EL (cell line): ENCODE measurements at places on chromosomes 11 and 22.

DNA sequence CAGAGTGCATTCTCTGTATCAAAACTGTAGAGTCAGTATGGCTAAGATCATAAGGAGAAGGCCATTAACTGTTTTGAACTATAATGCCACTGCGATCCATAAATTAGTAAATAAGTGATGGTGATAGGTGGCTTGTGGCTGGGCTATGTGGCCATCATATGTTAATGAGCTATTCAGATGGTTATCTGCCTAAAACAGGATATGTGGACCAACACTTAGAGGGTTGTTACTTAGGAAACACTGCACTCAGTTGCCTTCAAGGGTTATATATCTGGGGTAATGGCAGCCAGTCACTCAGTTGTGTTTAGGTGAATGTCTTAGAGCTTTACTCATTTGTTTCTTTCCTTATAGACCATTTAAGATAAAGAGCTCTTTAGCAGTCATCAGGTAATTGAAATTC, 66.0 kb downstream of the PPP2R1B start:
- DNase-seq: no peak

DNA sequence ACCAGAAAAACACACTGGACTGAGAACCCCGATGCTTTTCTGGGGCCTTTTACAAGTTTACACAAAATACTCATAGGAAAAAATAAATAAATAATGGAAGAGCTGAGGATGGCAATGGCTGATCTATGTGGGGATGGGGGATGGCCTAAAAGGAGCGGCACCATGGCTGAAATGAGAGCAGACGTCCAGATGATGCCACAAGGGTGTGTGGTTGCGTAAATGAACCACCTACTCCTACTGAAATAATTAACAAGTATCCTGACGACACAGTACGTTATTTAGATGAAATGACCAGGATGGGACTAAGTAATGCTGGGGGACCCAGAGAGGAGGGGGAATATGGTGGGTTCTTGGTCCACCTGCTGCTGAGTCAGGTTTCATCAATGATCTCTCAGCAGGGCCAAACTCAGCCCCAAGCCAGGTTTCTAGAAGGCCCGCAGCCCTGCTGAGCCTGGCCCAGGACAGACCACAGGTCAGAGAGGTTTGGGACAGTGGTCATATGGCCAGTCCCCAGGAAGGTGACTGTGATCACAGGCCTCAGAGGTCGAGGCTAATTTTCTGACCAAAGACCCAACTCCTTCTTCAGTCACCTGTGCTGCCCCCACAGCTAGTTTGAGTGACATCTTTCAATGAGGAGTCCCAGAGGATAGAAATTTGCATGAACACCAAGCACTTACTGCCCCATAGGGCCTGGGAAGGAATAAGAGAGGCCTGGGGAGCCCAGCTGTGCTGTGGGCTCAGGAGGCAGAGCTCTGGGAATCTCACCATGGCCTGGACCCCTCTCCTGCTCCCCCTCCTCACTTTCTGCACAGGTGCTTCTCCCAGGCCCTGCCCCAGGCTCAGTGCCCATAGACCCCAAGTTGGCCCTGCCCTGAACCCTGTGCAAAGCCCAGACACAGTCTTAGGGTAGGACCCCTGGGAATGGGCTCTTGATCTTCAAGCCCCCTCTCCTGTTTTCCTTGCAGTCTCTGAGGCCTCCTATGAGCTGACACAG, 76.3 kb upstream of the IGLL5 start:
- no peak for DNase-seq

- DNase-seq: no peak
Observed at GRCh38 chr11:57353036-57353435, 14.9 kb downstream of the P2RX3 start.

DNA sequence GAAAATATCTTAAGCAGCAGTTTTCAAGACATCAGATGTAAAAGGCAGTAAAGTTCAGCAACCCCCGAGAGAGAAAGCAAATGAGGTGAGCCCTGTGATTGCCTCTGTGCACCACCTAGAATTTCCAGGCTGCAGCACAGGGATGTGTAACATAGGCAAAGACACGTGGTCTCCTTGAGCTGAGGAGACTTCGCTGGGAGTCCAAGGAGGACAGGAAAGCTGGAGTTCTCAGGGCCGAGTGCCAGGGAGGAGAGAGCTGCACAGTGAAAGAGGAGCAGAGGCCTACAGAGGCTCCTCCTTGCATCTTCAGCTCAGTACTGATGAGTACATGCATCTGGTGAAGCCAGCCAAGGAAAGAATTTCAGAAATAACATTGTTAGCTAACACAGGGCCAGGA, 17.6 kb upstream of the TOLLIP start:
- no peak for DNase-seq

GRCh38 chr22:29484642-29485041, 4.6 kb downstream of the NEFH start:
- no peak for DNase-seq

GRCh38 chr22:44523981-44524759, 26.1 kb upstream of the RTL6 start:
- DNase-seq: peak; percentile 93

DNA sequence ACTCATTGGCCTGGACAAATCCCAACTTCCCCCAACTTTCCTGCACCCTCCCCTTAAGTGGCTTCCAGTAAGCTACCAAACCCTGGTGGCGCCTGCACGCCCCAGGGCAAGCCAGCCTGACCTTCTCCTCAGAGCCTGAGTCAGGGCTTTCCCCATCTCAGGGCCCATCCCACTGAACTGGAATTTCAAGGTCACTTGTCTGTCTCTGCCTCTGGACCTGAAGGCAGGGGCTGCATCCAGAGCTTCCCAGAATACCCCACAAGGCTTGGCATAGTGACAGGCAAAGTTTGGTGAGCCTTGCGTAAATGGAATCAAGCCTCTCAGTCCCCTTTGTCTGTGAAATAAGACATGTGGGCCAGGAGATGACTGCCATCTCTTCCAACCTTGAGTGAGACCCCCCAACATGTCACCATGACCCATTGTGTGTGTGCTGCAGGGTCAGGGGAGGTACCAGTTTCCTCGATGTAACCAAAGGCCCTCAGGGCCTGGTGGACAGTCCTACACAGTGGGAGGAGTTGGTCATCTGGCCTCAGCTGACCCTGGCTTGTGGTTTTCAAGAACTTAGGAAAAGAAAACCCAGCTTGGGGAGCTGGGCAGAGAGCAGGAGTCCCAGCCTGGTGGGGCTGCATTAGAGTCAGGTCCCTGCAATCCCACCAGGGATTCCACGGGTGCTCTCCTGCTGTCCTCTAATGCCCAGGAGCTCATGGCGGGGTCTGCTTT, 8.9 kb downstream of the ALX4 start:
- peak; percentile 82 for DNase-seq

DNA sequence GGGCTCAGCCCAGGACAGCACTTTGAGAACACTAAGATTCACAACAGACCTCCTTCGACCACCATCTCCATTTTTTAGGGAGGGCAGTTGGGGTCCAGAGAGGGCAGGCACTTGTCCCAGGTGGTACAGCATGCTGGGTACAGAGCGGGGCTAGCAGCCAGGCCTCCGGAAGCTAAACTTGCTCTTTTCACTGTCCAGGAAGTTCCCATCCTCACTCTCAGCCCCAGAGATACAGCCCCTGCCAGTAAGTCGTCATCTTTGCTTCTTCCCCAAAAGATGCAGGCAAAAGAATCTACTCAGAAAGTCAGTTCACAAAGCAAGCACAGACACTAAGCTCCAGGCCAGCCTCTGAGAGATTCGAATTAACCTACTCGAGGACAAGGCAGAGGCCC, 6.7 kb upstream of the RAB3IL1 start:
- DNase-seq: no peak

GRCh38 chr11:97454988-97455387, 1065.2 kb downstream of the JRKL start:
- no peak for DNase-seq

GRCh38 chr11:36447514-36447913, 62.6 kb downstream of the TRAF6 start:
- DNase-seq: peak; percentile 65

DNA sequence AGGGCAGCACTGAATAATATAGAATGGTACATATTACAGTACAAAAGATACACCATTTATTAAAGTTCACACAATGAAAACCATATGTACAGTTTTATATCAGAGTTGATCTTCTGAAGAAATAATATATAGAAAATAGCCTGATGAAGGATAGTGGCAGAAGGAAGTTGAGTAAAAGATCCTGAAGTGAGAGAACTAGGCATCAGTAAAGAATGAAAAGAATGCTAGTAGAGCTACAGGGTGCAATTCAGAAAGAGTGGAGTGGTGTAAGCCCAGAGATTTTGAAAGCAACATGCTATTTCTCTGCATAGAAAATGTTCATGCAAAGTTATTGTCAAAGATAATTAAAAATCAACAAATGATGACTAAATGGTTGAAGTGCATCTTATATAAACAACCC, 1552.7 kb upstream of the TENM4 start:
- DNase-seq: no peak
